ENCODE measurements at places on chromosomes 6 and 20.
A peak's percentile ranks its signal among the peaks of the same experiment; 100 is the strongest.

DNA sequence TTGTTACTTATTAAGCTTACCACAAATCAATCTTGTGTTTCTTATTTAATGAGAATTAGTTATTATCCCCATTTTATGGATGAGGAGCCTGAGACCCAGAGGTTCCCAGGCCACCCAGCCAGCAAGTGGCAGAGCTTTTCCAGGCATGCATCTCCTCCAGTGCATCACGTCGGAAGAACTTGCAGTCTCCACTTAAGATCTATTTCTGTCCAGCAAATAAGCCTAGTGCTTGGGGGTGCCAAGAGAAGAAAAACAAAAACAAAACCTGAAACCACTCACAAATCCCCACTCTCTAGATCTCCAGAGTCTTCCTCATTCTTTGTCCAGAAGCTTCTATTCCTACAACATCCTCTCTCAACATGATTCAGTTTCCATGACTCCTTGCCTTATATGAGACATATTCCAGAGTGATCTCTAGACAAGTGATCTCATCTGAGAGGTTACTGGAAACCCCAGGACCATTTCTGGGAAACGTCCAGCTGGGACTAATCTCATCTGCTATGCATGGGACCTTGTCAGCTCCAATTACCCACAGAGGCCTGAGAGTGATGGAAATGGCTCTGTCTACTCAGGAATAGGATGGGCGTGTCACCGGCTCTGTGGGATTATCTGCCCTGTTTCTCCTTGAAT is 4.1 kb downstream of the GUCA1B start:
- DNase-seq, result no peak

GRCh38 chr6:119148825-119149525 is 70.5 kb upstream of the FAM184A start:
- no peak for DNase-seq

GRCh38 chr6:26105109-26105730 is 18.0 kb downstream of the HFE start:
- DNase-seq, result no peak

- DNase-seq, result no peak
Observed at GRCh38 chr20:63320616-63321147, 27.7 kb downstream of the COL20A1 start.

DNA sequence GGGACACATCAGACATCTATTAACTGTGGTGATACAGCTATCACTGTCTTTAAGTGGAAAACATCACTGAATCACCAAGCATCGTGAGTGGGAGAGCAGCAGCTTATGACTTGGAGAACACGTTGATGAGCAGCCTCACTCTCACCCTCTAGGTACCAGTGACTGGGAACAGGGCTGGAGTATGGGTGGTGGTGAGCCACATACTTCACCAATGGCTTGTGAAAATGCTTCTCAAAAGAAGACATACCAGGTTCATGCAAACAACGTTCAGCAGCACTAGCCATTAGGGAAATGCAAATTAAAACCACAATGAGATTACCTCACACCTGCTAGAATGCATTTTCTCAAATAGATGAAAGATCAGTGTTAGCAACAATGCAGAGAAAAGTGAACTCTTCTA is 25.3 kb downstream of the SNX5 start:
- DNase-seq, result no peak

GRCh38 chr6:40520678-40521077 is 66.5 kb downstream of the LRFN2 start:
- no peak for DNase-seq

- no peak for DNase-seq
Observed at GRCh38 chr6:101110814-101111213, 229.7 kb upstream of the ASCC3 start.

- no peak for DNase-seq
Observed at GRCh38 chr20:1118004-1118335, 432 bp upstream of the PSMF1 start.

GRCh38 chr20:41038149-41038877 is 9.7 kb downstream of the TOP1 start:
- no peak for DNase-seq

- DNase-seq, result no peak
Observed at GRCh38 chr6:39268721-39269120, 39.4 kb upstream of the KCNK5 start.

DNA sequence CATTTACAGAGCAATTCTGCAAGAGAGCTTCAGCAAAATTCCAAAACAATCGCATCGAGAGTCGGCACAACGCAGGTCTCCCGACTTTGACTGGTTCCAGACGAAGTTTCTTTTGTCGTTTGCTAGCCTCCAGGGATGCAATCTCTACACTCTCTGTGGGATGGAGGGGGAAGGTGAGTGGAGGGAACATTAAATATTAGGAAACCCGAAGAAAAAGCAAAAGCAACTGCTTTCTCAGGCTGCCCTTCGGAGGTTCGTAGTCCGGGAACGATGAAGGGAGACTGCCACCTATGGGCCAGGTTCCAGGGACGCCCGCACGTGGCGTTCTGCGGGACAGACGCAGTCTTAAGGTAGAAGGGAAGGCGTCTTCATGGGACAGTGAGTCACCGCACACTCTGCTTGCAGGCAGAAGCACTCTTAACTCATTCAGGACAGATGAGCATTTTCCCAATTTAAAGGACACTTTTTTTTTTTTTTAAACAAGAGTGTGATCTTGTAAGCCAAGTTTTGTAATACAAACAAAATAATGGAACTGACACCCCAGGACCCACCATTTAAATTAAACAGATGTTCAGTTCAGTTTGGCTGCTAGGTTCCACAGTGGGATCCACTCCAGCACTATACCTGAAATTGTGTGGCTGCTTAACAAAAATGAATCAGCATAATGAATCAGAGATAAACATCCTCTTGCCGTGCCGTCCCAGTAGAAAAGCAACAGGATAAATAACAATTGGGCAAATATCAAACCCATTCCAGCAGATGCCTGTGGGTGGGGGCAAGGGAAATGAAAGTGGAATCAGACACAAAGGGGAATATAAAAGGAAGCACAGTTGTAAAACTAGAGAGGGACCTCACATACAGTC is 65.8 kb upstream of the ARMC2 start:
- peak; percentile 82 for DNase-seq

DNA sequence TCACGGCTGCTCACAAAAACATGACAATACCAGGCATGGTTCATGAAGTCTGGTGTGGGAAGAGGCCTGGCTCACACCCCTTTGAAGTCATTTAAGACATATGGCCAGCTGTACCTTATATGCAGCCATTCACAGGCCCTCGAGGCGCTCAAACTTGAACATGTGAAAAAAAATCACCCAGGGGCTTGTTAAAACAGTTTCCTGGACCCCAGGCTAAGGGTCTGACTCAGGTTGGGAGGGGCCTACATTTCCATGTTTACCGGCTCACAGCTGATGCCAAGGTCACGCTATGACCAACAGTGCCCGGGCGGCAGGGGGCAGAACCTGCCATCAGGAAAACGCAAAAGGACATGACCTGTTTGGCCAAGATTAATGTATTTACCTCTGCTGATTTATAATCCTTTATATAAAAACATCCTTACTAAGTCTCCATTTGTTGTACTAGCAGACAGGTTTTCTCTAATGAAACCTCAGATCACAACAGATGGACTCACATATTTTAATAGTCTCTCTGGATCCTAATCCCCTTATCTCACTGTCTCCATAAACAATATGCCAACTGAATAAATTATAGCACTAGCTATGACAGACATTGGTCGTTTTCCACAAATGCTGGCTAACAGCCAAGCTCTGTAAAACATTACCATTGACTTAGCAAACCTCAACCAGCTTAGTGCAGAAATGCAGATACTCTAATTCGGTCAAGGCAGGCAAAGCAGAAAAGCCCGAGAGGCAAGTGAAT is 19.9 kb downstream of the EZR start:
- DNase-seq, result no peak

- DNase-seq, result no peak
Observed at GRCh38 chr6:131980791-131981623, 29.8 kb upstream of the CCN2 start.

Measured in activated naive CD4-positive, alpha-beta T cell treated with Interleukin-2 at 50 U/mL for 16 hours (primary cell).